ENCODE measurements at places on chromosomes 5 and 9. TPM values are rescaled to one million over a fixed set of nuclear protein-coding genes. Genes with fewer than 3 reads are reported as not detected.
A peak's percentile ranks its signal among the peaks of the same experiment; 100 is the strongest.

DNA sequence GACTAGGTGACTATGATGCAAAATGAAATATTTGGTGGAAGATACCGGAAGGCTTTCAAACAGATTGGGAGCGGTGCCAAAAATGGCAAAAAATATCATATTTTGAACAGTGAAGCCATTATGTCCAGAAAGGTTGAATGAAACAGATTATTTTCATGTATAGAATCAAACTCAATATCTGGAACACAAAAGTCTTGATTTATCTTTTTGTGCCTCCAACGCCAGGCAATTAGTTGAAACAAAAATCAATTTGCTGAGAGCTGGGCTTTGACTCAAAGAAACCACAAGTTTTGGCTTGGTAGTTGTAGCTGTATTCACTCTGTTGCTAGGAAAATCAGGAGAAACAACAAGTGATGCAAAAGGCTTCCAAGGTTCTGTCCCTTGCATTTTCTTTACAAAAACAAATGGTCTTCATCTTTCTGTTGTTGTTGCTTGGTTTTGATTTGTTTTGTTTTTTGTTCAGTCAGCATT, 421.7 kb upstream of the TYRP1 start:
- DNase-seq: no peak
- H3K4me1 ChIP-seq: no peaks in the 10 kb centered on the region
- H3K36me3 ChIP-seq: no peaks in the 10 kb centered on the region
- H3K27me3 ChIP-seq: no peaks in the 10 kb centered on the region
- no peak overlapping the region for H3K4me3 ChIP-seq

DNA sequence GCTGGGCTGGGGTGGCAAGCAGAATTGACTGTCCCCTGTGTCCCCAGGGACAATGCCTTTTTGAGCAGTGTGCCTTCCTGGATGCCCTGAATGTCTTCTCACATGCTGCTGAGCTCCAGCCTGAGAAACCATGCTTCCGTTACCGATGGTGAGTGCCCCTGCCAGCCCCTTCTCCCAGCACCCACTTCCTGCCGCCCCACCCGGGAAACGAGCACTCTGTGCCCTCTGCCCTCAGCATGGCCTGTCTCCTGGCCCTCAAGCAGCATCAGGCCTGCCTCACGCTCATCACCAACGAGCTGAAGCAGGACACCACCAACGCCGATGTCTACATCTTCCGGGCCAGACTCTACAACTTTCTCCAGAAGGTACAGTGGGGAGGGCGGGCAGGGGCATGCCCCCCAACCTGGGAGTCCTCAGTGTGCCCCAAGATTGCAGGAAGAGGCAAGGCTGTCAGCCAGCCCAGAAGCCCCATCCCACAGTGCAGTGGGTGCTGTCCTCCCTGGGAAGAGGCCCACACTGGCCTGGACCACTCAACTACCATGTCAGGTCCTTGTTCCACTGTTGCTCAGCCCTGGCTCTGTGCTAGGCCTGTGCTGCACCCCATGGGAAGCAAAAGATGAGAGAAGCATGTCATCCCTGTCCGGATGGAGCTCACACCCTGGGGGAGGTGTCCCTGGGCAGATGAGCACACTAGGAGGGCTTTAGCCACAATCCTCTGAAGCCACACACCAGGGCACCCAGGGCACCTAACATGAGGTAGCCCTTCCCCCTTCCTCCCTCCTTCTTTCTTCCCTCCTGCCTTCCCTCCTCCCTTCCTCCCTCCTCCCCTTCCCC, 4.4 kb downstream of the TTC16 start:
- DNase-seq: no peak
- H3K27ac ChIP-seq: 0 out of 2 replicates have a peak overlapping the region, but pooled peaks have one; percentile 93
- no peak overlapping the region for H3K4me3 ChIP-seq
- H3K27me3 ChIP-seq: no peaks in the 10 kb centered on the region
- H3K36me3 ChIP-seq: no peaks in the 10 kb centered on the region

GRCh38 chr5:159469496-159470372, 139.4 kb upstream of the IL12B start:
- H3K27ac ChIP-seq: no peak overlapping the region
- no peak for DNase-seq
- H3K4me3 ChIP-seq: no peak overlapping the region
- no peaks in the 10 kb centered on the region for H3K4me1 ChIP-seq
- H3K27me3 ChIP-seq: no peaks in the 10 kb centered on the region

GRCh38 chr5:68435611-68436010, 220.1 kb downstream of the PIK3R1 start:
- no peak overlapping the region for H3K27ac ChIP-seq
- no peak overlapping the region for H3K4me3 ChIP-seq
- no peaks in the 10 kb centered on the region for H3K27me3 ChIP-seq
- DNase-seq: no peak
- H3K36me3 ChIP-seq: no peaks in the 10 kb centered on the region
- peaks cover 42% of the 10 kb centered on the region for H3K4me1 ChIP-seq

DNA sequence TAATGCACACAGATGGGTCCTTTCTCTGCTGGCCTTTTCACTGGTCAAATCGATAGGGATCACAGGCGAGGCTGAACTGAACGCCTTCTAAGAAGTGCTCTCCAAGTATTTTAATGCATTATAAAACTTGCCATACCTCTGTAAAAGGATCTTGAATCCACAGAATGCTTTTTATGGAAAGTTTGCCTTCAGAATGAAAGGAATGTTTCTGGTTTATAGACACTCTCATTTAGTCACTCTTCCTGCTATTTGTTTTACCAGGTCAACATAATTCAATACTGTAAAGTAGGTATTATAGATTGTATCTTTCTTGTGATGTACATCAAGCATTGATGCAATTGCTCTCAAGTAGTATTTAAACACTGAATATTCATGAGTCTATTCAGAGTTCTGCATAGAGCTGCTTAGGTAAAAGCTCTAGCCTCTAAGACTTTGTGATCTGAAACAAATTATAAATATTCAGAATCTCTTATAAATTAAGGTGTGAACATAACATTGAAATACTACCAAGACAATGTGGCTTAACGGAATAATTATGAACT, 308.4 kb downstream of the ISL1 start:
- no peak for DNase-seq
- H3K4me1 ChIP-seq: no peaks in the 10 kb centered on the region
- H3K36me3 ChIP-seq: no peaks in the 10 kb centered on the region
- H3K27me3 ChIP-seq: no peaks in the 10 kb centered on the region
- H3K4me3 ChIP-seq: no peak overlapping the region

- H3K27ac ChIP-seq: no peak overlapping the region
- H3K36me3 ChIP-seq: peaks cover 2% of the 10 kb centered on the region
- no peaks in the 10 kb centered on the region for H3K27me3 ChIP-seq
- DNase-seq: no peak
These were observed 35.4 kb downstream of the KDM4C start for GRCh38 chr9:6793203-6793602.

GRCh38 chr9:32701321-32702022, 66.0 kb upstream of the TAF1L start:
- H3K4me1 ChIP-seq: peaks cover 14% of the 10 kb centered on the region
- no peak overlapping the region for H3K27ac ChIP-seq
- no peaks in the 10 kb centered on the region for H3K36me3 ChIP-seq
- no peak overlapping the region for H3K4me3 ChIP-seq
- H3K27me3 ChIP-seq: peaks cover 31% of the 10 kb centered on the region

- DNase-seq: no peak
- H3K36me3 ChIP-seq: no peaks in the 10 kb centered on the region
- H3K4me3 ChIP-seq: no peak overlapping the region
- H3K27ac ChIP-seq: no peak overlapping the region
These were observed 6.9 kb downstream of the WNK2 start for GRCh38 chr9:93190656-93191353.

IL3 gene
- not detected for total RNA-seq

GFI1B gene
- total RNA-seq: 0.20 TPM

CNTNAP3 gene
- 14.8 TPM for total RNA-seq

DEPDC1B gene
- 39.7 TPM for total RNA-seq

FGF10 gene
- not detected for total RNA-seq

Measured in HCT116 (cell line).